ENCODE measurements at places on chromosomes 11 and 22.

DNA sequence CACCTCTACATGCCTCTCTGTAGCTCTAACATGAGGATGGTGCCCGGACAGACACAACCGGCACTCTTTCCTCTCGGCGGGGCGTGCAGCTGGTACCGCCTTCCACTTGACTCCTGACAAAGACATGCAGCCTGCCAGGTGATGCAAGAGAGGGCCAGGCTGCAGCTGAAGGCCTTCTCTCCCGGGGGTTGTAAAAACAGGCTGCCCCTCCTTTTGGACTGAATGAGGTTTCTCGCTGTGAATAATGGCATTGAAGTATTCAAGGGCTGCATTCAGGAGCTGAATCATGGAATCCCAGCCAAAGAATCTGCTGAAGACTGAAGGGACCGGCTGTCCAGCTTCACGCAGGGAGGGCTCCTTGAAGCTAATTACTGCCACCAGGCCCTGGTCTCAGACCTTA is 110.9 kb downstream of the GALNT18 start:
- no peak for DNase-seq

GRCh38 chr11:123696183-123696582 is 41.8 kb upstream of the SCN3B start:
- no peak for DNase-seq

DNA sequence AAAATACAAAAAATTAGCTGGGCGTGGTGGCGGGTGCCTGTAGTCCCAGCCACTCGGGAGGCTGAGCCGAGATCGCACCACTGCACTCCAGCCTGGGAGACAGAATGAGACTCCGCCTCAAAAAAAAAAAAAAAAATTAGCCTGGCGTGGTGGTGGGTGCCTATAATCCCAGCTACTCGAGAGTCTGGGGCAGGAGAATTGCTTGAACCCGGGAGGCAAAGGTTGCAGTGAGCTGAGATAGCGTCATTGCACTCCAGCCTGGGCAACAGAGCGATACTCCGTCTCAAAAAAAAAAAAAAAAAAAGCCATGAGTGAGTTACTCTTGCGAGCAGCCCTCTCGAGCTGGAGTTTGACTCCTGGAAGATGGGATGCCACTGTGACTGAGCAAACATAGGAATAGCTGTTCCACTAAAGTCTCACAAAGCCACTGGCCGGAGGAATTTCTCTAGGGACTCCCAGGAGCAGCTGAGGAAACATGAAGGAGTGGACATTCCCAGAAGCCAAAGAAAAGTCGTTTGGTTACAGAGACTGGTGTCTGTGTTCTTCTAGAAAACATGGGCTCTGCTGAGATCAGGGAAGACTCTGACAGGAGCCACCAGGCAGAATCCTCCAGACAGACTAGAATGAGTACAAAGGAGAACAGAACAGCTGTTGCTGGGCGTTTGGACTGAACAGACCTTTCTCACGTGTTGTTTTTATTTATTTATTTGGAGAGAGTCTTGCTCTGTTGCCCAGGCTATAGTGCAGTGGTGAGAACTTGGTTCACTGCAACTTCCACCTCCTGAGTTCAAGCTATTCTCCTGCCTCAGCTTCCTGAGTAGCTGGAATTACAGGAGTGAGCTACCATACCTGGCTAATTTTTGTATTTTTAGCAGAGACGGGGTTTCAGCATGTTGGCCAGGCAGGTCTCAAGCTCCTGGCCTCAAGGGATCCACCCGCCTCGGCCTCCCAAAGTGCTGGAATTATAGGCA is 32.4 kb upstream of the MYH9 start:
- no peak for DNase-seq

DNA sequence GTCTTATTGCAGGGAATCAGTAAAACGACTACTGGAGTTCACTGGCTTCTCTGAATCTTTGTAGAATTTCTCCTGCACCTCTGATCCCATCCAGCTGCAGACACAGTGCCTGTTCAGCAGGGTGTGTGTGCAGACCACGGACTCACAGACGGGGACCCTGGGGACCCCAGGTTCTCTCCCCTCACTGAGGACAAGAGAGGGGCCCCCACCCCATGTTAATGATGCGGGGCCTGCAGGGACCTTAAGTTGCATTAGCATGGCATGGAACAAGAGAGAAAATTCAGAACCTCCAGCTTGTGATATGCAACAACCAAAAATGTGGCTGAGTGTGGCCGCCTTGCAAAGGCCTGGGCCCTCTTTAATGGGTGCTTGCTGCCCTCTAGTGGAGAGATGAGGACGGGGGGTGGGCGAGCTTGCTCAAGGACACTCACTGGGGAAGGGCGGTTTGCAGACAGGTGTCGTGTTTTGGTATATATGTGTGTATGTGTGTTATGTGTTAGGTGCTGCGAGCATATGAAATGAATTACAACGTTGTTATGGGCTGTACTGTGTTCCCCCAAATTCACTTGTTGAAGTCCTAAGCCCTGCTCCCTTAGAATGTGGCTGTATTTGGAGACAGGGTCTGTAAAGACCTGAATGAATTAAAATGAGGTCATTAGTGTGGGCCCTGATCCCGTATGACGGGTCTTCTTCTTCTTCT is 84.4 kb upstream of the SEPTIN5 start:
- DNase-seq: peak; percentile 7

DNA sequence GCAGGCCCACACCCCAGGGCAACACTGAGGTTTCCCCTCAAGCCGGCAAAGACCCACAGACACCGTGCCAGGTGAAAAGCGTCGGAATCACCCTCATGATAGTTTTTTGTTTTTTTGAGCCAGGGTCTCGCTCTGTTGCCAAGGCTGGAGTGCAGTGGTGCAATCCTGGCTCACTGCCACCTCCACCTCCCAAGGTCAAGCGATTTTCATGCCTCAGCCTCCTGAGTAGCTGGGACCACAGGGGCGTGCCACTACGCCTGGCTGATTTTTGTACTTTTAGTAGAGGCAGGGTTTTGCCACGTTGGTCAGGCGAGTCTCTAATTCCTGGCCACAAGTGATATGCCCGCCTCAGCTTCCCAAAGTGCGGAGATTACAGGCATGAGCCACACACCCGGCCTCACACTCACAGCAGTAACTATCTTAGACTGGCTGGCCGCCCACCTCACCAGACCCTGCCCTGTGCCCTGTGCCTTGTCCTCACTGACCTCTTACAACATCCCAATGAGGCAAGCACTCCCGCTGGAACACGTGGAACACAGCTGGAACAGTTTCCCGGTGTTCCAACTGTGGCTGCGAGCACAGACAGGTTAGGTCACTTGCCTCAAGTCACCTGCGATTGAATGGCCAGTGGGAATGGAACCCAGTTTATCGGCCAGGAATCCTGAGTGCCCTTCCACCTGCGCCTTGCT is 21.1 kb downstream of the LRRC10B start:
- no peak for DNase-seq

DNA sequence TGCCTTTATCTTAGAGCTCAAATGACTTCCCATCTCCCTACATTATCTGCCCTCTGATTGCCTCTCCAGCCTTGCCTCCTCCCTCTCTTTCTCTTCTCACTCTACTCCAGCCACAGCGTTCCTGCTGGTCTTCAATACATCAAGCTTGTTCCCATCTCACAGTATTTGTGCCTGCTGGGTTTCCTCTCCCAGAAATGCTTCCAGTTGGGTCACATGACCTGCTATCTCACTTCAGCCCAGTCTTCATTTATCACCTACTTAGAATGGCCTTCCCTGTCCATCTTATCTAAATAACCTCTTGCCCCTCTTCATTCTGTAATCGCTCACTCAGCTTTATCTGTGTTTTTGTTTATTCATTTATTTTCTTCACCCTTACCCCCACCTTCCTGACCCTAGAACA is 61.8 kb upstream of the FAR1 start:
- no peak for DNase-seq

GRCh38 chr11:117686711-117687110 is 110.3 kb downstream of the DSCAML1 start:
- no peak for DNase-seq

DNA sequence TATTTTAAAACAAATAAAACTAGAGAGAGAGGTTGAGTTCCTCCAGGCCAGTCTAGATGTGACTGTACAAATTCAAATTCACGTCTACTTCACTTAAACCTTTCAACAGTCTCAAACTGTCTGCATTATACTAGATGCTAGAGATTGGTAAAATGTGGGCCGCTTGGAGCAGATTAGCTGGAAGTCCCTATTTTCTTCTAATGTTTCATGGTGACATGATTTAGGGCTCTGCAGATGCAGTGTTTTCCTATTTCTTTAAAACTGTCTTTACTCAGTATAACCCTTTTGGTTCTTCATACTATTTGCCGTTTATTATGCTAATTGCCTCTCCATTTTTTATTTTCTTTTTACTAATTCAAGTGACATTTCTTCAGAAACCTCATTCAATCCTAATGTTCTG is 20.4 kb downstream of the OR51E1 start:
- DNase-seq: no peak

DNA sequence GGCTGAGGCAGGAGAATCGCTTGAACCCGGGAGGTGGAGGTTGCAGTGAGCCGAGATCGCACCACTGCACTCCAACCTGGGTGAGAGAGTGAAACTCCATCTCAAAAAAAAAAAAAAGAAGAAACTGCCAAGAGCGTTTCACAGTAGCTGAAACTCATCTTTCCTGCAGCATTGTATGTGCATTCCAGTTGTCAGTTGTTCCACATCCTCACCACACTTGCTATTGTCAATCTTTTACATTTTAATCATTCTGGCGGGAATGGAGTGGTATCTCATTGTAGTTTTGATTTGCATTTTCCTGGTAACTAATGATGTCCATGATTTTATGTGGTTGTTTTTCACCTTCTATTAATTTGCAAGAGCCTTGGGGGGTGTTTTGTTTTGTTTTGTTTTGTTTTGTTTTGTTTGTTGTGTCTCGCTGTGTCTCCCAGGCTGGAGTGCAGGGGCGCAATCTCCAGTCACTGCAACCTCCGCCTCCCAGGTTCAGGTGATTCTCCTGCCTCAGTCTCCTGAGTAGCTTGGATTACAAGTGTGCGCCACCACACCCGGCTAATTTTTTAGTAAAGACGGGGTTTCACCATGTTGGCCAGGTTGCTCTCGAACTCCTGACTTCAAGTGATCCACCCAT is 8.1 kb upstream of the GNB1L start:
- no peak for DNase-seq

DNA sequence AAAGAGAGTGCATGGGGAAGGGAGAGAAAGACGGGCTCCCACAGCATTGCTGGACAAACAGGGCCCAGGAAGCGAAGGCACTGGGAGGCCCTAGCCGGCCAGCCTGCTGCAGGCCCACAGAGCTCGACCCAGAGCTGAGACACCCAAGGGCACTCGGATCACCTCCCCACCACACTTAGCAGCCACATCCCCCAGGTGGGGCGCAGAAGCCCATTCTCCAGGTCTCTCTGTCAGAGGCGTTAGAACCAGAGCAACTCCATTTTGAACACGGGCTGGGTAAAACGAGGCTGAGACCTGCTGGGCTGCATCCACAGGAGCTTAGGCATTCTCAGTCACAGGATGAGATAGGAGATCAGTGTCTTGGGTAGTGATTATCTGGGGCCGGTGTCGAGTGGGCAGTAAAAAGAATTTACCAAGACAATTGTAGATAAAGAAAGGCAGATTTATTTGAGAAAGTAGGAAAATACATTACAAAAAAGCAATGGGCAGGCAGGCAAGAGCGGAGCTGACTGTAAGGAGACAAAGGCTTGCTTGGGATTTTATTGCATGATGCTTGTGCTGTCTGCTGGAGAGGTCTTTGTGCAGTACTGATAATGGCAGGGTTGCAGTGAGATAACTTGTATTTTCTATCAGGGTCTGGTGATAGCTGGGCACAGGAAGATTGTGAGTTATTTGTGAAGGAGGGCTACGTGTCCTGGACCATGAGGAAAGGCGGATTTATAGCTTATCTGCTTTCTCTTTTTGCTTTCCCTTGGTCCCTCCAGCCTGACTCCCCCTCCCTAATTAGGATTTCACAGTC is 13.4 kb upstream of the CAPN5 start:
- no peak for DNase-seq

GRCh38 chr11:126348806-126349582 is 6.5 kb upstream of the ST3GAL4 start:
- DNase-seq: no peak

- no peak for DNase-seq
Measured at GRCh38 chr11:72191961-72192381, at the start of gene FOLR1. FOLR1 (plus strand) TSS chr11:72192140; CDS start chr11:72192174, 34 bp downstream.

- DNase-seq: no peak
Measured at GRCh38 chr11:31813391-31814175, 2.5 kb upstream of the PAX6 start.

- DNase-seq: no peak
Measured at GRCh38 chr11:37811349-37811748, 1213.3 kb upstream of the RAG2 start.

GRCh38 chr11:107493117-107493516 is 35.5 kb upstream of the CWF19L2 start:
- DNase-seq: no peak

GRCh38 chr22:39431821-39432251 is 25.0 kb upstream of the MGAT3 start:
- DNase-seq: no peak

DNA sequence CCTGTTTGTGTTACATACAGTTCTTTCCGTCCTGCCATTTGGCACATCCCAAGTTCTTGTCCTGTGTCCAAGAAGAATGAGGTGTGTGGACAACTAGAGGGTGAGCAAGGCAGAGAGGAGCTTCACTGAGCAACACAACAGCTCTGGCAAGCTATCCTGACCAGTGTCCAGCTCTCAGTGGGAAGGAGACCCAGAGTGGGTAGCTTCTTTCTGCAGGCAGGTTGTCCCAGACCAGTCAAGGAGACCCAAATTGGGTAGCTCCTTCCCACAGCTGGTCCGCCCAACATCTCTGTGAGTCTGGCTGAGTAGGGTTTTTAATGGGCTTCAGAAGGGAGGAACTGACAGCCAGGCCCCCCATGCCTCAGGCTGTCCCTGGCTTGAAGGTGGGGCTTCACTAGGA is 35.2 kb upstream of the EXPH5 start:
- DNase-seq: no peak

DNA sequence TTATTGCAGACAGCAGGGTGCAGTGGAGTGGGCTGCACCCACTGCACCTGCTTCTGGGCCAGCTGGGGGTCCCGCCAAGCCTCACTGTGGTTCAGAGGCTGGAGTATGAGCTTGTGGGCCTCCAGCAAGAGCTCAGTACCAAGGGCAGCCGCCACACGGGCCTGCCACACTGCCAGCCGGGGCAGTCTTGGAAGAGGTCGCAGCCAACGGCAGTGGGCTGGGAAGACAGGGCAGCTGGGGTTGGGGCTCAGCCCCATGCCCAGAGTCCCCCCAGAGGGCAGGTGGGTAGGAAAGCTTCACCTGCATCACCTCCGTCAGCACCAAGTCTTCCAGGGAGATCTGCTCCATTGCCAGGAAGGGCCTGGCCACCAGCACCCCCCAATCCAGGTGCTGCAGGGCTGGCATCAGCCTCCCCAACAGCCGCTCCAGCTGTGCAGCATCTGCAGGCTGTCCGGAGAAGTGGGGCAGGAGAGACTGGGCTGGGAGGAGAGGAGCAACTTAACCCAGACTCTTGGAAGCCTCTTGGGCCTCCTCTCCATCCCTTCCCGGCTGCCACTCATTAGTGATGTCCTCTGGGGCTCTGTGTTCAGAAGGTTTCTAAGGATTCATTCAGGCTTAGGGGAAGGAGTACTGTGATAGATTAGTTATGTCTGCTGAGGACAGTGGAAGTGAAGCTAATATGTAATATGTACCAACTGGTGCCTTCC is 1.1 kb upstream of the GSTT4 start:
- DNase-seq: no peak

- DNase-seq: no peak
Measured at GRCh38 chr11:111367411-111368284, 11.4 kb downstream of the POU2AF1 start.

Data from NCI-H2081 treated with DMSO at 0.1 percent for 48 hours (cell line).